Activated T-cell treated with anti-CD3 and anti-CD28 coated beads, Interleukin-2, amount 50 U/mL, for 4 hours (primary cell): ENCODE measurements at places on chromosomes 3 and 15. TPM values are rescaled to one million over a fixed set of nuclear protein-coding genes. Genes with fewer than 3 reads are reported as not detected.
A peak's percentile ranks its signal among the peaks of the same experiment; 100 is the strongest.

- DNase-seq: no peak
Observed at GRCh38 chr15:99703603-99704443, 29.4 kb downstream of the LYSMD4 start.

SLC15A2 gene
- 0.45 TPM for total RNA-seq

CSK gene
- 412 TPM for total RNA-seq

GRCh38 chr3:157081626-157082210 is 78.2 kb downstream of the CCNL1 start:
- peak; percentile 86 for DNase-seq

DNA sequence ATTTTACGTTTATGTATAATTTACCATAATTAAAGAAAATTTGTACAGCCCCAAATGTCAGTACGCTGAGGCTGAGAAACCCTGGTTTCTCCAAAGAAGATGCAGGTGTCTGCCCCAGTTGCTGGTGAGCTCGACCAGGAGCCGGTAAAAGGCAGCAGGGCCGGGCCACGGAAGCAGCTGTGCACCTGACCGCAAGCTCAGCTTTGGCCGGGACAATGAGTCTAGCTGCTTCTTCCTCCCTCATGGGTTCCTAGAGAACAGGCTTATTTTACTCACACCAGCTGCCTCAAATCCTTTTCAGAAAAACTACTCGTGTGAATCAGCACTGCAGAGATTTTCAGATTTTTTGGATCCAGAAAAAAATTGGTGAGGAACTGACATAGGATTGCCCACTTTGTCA is 18.0 kb upstream of the ZXDC start:
- DNase-seq: no peak

GPR87 gene
- total RNA-seq: 2.2 TPM

DNA sequence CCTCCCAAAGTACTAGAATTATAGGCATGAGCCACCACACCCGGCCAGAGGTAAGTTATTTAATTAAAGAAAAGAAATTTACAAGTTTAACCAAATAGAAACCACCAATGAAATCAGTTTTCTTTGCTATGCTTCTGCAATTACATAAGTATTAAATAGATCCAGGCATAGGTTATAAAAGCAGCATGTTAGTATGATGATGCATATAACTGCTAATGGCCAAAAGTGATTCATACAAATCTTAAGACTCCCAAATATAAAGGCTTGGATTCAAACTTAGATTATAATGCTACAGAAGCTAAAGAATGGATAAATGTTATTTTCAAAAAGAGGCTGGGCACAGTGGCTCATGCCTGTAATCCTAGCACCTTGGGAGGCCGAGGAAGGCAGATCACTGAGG is 32.8 kb upstream of the HDC start:
- DNase-seq: no peak

DNA sequence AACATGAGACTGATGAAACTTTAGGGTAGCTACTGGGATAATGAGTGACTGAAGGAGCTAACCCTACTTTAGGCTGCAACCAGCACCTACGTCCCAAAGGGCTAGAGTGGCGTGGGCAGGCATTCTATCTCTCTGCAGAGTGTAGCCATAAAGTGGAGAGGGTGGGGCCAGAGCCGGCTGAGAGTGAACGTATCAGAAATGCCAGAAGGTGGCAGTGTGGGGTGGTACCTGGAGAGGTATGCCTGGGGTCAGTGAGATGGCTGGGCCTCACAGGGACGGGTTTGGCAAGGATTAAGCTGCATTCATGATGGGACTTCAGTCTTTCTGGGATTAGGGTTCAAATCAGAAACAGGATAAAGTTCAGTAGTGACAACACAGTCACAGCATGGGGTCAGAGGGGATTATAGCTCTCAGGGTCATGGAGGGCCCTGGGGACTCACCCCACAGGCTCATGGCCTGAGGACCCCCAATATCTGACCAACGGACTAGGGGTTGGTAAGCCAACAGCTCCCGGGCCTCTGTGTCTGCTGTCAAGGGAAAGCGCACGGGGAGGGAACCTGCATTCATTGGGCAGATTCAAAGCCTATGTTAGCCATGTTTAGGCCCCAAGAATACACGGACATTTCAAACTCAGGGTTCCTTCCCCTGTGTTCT is 86.5 kb upstream of the FOXB1 start:
- peak; percentile 63 for DNase-seq

DNA sequence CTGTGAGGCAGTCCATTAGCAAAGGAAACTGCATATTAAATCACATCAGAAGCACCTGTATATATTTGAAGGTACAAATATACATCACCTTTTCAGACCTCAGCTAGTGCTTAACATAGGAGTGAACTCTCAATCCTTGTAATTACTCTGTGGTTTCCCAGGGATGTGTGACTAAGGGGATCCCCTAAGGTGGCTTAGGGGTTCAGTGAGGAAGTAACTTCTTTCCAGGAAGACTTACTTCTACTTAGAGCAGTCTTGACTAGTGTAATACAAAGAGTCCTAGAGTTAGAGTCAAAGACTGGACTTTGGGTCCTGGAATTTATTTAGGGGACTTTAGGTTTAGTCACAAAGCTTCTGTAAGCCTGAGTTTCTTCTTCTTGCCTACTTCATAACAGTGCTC is 8.7 kb upstream of the SUMF1 start:
- DNase-seq: no peak

POLG gene
- 142 TPM for total RNA-seq

VIPR1 gene
- total RNA-seq: 2.2 TPM

GRCh38 chr3:114480442-114480841 is 186.6 kb downstream of the TIGIT start:
- no peak for DNase-seq

DNA sequence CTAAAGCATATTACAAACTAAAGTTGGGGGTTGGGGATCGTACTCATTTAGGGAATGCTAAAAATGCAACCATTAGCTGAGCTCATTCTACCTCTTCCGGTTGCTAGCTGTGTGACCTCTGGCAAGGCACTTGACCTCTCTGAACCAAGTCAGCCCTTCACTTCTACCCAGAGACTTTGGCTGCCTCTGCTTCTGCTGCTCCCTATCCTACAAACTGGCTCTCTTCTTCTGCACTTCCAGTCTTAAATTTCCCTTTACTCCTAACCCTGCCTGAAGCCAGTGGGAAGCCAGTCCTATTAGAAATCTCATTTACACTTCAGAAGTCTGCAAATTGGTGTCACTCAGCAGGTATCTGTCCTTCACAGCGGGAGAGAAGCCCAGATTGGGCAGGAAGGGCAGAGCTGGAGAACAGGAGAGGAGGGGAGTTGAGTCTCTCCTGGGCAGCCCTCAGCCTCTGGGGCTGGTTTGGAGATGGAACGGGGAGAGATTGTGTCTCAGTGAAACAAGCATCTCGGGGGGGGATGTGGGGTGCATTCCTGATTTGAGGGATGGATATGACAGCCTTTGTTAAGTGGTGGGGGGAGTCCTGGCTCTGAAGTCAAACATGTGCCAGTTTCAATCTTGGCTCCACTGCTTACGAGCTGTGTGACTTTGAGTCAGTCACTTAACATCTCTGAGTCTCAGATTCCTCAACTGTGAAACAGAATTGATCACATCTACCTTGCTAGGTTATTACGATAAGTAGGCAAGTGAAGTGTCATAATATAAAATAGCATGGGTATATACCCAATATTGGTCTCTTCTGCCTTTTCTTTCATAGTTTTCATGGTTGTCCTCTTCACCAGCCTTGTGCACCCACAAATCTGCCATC is 7.8 kb upstream of the AEN start:
- DNase-seq: no peak

DNA sequence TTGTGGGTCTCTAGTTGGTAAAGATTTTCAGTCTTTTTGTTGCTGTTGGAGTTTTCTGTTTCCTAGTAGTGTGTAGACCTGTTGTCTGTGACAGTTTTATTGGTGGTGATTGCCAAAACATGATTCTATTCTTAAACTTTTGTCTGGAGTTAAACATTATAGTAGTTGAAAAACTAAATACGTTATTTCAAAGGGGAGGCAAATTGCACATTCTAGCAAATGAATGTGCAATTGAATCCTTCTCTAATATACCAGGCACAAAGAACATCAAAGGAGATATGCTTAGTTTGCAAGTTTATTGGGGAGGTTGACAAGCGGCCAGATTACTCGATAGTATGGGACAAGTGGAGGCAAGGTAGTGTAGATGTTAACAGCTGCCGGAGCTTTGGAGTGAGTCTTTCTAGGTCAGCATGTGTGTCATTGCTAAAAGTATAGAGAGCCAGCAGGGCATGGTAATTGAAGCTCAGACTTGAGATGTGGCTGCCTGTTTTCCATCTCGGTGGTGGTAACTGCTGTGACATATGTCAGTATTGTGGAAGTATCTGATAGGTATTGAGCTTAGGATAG is 20.6 kb downstream of the CHD2 start:
- no peak for DNase-seq

DNA sequence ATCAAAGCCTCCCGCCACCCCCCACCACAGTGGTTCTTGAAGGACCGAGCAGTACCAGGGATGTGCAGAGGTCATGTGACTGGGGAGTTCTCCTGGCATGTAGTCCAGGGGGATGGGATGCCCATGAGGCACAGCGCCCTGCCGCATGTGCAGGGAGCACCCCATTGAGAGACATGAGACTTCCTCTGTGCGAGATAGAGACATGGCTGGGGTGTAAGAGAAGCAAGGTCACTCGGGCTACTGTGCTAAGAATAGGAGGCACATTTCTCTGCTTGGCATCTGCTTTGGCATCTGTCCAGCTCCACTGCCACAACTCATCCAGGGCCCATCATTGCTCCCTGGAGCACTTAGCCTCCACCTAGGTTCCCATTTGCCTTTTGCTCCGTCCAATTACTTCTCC is 2.4 kb upstream of the CYP1A1 start:
- no peak for DNase-seq

GRCh38 chr3:24496529-24497482 is 2.2 kb upstream of the THRB start:
- DNase-seq: no peak

- DNase-seq: peak; percentile 54
Observed at GRCh38 chr3:18556503-18557135, 131.5 kb upstream of the SATB1 start.

- DNase-seq: no peak
Observed at GRCh38 chr3:140614001-140614400, 63.9 kb upstream of the TRIM42 start.

C3orf85 gene
- not detected for total RNA-seq

KLHL6 gene
- 35.5 TPM for total RNA-seq

PIGZ gene
- total RNA-seq: 0.61 TPM
